Epithelial cell of proximal tubule (primary cell): ENCODE measurements at places on chromosomes 6 and 20. TPM values are rescaled to one million over a fixed set of nuclear protein-coding genes. Genes with fewer than 3 reads are reported as not detected.

The HTR1E gene
- not detected in 2 replicates for total RNA-seq

The PKIB gene
- total RNA-seq = 23.2 and 48.5 TPM in 2 replicates

The MYLK4 gene
- total RNA-seq = 0.07 and 0.46 TPM in 2 replicates

The SPATA25 gene
- 0.87 TPM in 1 of 2 replicates, not detected in the other for total RNA-seq

The XKR7 gene
- under 0.01 and 0.17 TPM in 2 replicates for total RNA-seq

The MMP24OS gene
- 16.1 and 32.3 TPM in 2 replicates for total RNA-seq

The FNDC11 gene
- 1.7 TPM in 2 replicates for total RNA-seq

The FABP7 gene
- total RNA-seq = not detected in 2 replicates

The ZSCAN23 gene
- 0.87 and 2.6 TPM in 2 replicates for total RNA-seq

The HNF4A gene
- total RNA-seq = not detected in 2 replicates

The OR2B2 gene
- total RNA-seq = not detected in 2 replicates

The TPD52L1 gene
- 54.3 and 67.3 TPM in 2 replicates for total RNA-seq

The NMBR gene
- not detected in 2 replicates for total RNA-seq

The SYCP2 gene
- total RNA-seq = 0.29 and 1.2 TPM in 2 replicates

The GLP1R gene
- 0.07 TPM in 1 of 2 replicates, not detected in the other for total RNA-seq

The EPHA7 gene
- total RNA-seq = 0.40 and 1.0 TPM in 2 replicates

The CLDN20 gene
- not detected in 2 replicates for total RNA-seq

The TTK gene
- 41.5 and 44.7 TPM in 2 replicates for total RNA-seq

The ANKRD66 gene
- total RNA-seq = not detected in 2 replicates

The PRDM13 gene
- total RNA-seq = not detected in 2 replicates

The SLPI gene
- total RNA-seq = 20.5 and 68.1 TPM in 2 replicates

The TBPL1 gene
- total RNA-seq = 24.7 and 40.5 TPM in 2 replicates

The CDH26 gene
- 0.29 TPM in 1 of 2 replicates, not detected in the other for total RNA-seq
